ENCODE measurements at places on chromosomes 7 and 10.
A peak's percentile ranks its signal among the peaks of the same experiment; 100 is the strongest.

DNA sequence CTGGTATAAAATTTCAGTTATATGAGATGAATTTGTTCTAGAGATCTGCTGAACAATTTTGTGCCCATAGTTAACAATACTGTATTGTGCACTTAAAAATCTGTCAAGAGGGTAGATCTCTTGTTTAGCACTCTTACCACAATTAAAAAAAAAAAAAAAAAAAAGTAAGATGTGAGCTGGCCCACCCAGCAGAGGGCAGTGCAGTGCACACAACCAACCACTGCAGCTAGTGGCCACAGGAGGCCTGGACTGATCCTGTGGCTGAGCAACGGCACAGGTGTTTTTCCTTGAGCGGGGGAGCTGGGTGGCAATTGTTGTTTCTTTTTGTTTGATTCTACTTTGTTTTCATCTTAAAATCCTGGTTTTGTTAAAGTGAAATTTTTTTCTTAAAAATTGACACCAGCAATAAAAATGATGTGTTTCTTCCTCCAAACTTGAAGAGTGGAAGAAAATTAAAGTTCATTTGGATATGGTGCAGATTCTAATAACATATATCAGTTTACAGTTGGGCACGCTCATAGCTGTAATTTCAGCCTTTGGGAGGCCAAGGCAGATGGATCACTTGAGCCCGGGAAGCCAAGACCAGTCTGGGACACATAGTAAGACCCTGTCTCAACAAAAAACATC, 171.1 kb upstream of the TBX20 start:
- no peak for DNase-seq

- peak; percentile 30 for DNase-seq
These were observed 105.8 kb downstream of the ARHGAP21 start for GRCh38 chr10:24617771-24618396.

- no peak for DNase-seq
These were observed 138.3 kb downstream of the JCAD start for GRCh38 chr10:29921071-29921446.

DNA sequence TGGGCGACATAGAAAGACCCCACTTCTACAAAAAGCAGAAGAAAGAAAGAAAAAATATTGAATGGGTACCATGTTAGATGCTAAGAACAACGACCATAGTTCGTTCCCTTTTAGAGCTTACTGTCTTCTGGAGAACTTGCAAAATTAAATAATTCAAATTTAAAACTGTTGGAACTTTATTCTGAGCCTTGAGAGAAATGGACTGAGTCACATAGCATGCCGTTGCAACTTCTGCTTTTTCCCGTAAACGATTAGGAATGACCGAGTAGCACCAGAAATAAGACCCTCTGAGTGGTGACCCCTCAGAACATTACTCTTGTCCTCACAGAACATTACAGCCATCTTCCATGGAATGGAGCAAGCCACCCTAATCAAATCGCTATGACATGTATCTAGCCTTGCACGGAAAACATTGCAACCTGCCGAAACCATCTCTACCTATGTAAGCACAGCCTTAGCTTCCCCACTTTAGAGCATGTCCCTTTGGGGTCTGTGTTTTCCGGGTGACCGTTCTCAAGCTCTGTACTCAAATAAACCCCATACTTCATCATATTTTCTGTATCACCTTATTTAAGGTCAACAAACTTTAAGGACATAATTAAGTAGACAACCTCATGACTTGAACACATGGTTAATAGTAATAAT, 179.1 kb downstream of the PRKCQ start:
- no peak for DNase-seq

- DNase-seq = no peak
These were observed 40.6 kb downstream of the SEC23IP start for GRCh38 chr10:119933179-119933578.

DNA sequence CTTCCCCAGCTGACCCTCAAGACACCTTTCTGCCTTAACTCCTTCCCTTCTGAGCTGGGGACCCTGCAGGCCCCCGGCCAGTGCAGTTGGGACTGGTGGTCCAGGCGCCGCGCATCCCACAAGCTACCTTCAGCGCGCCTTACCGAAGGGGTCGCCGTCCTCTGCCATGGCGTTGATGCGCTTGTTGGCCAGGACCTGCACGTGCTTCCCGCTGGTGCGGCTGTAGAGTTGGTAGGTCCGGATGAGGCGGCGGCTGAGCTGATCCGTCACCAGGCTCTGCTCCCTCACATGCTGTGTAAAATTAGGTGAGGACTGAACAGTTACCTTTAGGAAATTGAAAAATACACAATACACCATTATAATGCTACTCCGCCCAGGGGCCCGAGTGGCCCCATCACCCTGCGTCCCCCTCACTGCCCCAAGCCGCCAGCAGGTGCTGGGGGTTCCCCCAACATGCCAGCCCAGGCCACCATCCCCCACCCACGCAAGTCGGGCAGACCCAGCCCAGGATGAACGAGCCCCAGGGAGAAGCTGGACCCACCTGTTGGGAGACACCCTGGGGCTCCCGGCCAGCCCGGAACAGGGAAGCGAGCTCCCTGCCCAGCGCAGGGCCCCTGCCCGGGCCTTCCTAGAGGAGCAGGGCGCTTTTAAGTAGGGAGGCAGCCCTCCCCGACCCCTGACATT, 1.2 kb downstream of the FGF8 start:
- no peak for DNase-seq

- DNase-seq = no peak
These were observed 125.8 kb downstream of the DOCK4 start for GRCh38 chr7:112080441-112080840.

GRCh38 chr7:156585025-156585648, 55.4 kb upstream of the RNF32 start:
- DNase-seq = no peak

DNA sequence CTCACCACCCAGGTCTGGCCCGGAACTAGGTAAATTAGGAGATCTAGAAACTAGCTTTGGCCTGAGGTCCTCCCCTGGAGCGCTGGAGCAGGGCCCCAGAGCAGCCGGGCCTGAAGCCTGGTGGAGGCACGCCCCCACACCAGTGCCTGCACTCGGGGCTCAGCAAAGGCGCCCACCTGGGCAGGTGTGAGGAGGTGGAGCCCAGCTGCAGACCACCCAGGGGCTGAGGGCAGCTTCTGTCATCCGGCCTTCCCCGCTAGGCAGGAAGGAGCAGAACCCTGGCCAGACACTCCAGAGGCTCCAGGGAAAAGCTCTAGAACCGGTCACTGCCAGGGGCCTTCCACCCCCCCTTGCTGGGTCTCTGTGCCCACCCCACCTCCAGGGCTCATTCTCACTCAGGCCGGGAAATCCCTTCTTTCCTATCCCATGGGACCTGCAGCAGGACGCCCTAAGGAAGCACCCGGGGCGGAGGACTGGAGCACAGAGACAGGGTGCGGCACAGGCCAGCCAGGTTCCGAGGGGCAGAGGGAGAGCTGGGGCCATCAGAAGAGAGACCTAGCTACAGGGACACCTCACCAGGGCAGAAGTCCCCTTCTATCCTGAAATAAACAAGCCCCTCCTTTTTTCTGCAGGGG, 161.2 kb downstream of the NRF1 start:
- no peak for DNase-seq

- no peak for DNase-seq
These were observed 220.9 kb upstream of the PLXDC2 start for GRCh38 chr10:19595212-19595845.

- DNase-seq = no peak
These were observed 119.6 kb downstream of the NPY start for GRCh38 chr7:24403557-24403956.

DNA sequence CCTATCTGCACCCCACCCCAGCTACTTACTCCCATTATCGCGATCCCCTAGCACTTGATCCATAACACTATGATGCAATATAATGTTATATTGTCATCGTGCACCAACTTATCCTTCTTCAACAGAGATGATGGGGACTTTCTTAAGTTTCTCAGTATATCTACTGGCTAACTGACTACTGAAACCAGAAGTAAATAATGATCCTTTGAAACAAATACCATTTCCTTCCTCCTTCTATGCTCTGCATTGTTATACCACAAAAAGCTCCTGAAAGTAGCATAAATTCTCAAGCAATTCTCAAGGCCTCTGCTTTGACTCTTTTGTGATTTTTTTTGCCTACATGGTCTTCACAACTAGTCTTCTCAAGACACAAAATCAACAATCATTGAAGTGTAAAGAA, 68.9 kb downstream of the HTR7 start:
- DNase-seq = no peak

- DNase-seq = no peak
These were observed 10.8 kb downstream of the LFNG start for GRCh38 chr7:2530071-2530987.

DNA sequence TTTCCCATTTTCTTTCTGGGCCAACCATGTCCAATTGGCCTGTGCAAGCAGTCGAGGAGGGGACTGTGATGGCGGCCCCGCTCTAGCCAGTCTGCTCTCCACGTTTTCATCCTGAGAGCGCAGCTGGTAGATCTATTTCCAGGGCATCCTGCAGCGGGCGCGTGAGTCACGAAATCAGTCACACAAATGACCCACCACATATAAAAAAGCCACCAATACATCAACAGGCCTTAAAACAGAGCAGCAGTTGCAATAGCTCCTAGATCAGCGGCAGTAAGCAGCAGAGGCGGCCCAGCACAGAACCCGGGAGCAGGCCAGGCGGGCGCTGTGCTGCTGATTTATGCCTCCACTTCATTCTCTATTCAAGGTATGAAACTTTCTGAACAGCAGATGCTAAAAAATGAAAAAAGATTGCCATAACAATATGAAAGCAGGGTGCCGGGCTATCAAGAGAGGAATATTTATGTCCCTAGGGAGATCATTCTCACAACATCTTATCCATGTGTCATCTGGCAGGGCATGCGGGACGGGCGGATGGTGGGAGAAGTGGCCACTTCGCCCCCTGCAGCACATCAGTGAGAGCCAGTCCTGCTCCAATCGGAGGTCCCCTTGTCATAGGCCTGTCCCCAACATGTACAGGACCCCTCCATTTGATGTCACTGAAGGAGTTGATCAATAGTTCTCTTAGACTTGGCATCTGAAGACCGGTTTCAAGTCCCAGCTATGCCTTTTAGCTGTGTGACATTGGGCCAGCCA, 98.0 kb upstream of the GPR26 start:
- no peak for DNase-seq

DNA sequence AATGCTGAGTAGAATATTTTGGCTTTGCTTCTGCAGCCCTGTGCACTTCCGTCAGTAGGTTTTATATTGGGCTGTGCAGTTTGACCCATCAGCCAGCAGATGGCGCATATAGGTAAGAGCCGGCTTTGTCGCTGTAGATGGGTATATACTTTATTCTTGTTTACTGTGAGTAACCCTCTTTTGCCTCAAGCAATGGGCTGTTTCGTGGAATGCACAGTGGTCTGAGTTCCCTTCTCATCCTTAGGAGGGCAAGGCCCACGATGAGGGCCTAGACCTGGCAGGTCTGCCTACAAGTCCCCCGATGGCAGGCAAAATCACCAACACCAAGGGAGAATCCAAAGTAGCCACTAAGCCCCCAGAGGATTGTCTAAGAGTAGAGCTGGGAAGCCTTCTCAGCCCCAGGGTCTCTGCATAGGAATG, 1002.9 kb upstream of the KCND2 start:
- no peak for DNase-seq

- DNase-seq = no peak
These were observed 111.3 kb upstream of the RPA3 start for GRCh38 chr7:7829667-7830066.

GRCh38 chr7:47500103-47500563, 81.8 kb downstream of the TNS3 start:
- no peak for DNase-seq

All from stimulated activated CD4-positive, alpha-beta T cell treated with anti-CD3 and anti-CD28 coated beads, Interleukin-1b, Interleukin-23, amount 100 ng/mL, for 24 hours (primary cell).